Thoracic aorta (tissue), 2 donors: ENCODE measurements at places on chromosomes 2 and 18. TPM values are rescaled to one million over a fixed set of nuclear protein-coding genes. Genes with fewer than 3 reads are reported as not detected.

DNA sequence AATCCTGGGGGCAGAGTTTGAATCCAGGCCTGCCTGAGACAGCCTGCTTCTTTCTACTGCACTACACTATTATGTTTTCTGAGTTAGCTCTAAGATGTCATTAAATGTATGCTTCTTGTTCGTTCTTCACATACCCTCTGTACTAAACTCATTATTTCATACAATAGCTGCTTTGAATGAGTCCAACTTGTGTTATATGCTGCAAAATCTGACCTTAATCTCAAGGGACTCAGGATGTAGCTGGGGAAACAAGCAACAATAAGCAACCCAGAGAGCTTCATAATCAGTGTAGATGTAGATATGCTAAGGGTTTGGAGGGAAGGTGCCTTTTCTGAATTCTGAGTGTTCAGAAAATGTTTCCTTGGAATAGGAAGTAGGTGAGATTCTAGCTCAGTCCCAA, 14.4 kb downstream of the FMNL2 start:
- no peak for DNase-seq

DNA sequence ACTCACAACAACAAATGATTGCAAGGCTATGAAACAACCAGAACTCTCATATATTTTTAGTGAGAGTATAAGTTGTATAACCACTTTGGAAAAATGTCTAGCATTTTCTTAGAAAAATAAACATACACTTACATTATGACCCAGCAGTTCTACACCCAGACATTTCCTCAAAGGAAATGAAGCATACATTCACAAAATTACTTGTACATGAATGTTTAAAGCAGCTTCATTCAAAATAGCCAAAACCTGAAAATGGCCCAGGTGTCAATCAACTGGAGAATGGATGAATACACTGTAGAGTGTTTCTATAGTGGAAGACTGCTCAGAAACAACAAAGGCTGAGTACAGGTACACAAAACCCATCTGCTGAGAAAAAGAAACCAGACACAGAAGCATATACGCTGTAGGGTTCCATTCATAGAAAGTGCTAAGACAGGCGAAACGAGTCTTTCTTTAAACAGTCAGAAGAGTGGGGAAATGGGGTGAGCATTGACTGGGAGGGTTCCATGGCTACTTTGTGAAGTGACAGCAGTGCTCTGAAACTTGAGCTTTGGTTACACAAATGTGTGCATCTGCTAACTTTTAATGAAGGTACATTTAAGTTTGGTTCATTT, 799.0 kb downstream of the DCDC2C start:
- no peak for DNase-seq

DNA sequence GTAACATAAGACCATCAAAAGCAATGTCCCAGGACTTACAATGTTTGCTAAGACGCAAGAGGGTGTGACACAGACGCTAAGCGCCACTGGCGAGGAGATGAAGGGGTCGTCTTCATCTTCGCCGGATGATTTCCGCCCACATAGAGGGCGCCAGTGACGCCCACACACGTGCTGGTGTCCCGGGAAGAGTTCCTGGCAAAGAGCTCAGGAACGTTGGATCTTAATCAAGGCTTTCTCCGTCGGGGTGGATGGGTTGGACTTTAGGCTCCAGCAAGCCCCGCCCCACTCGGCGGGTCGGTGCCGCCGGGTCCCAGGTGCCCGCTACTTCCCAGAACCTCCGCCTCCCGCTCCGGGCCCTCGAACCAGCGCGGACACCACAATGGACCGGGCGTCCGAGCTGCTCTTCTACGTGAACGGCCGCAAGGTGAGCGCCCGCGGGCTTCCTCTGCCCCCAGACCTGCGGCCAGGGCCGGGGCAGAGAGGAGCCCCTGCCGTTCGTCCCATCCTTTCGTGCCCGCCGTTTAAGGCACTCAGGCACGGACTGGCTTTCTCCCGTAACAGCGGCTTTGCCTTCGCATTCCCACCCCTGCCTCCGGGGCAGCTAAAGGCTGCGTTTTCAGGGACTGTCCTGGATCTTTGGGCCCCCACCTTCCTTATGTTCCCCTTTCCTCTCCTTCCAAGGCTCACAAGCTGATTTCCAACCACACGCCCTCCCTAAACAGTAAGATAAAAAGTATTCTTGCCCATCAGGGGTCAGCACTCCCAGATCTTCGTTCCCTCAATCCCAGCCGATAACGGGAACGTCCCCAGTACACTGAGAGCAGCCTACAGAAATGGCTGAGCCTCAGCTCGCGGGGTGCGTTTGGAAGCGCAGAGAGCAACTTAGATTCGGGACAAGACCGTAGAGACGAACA, at the start of gene AOX1:
Gene AOX1, plus strand, starts transcription at position 285 of the 914 bp plus-strand sequence. Its CDS starts 95 bp downstream, at position 380.
- no peak for DNase-seq

SCN7A gene
- total RNA-seq = 9.0 TPM

DNA sequence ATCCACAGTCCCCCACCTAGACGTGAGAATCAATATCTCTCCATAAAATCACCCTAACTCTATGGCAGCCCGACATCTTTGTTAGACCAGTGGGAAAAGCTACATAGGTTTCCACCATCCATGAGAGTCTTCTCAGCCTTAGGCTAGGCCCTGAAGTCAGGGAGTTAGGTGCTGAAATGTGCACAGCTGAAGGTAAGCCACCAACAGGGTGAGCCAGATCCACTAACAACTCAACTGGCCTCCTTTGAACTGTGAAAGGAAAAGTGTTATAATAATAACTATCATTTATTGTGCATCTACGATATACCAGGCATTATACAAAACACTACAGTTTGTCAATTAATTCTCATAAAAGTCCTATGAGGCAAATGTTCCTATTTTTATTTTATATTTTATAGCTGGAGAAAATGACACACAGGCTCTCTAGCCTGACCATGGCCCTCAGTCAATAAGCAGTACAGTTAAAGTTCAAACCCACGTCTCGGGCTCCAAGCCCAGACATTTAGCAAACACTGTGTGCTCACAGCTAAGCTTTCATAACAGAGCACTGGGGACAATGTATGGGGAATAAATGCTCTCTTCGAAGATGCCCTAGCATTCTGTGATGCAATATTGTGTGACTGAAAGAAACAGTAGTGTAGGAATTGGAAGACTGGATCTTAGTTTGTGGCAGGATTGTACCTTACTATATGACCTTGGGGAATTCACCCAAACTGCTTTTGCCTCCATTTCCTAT, 11.2 kb upstream of the CYP27C1 start:
- DNase-seq = no peak

UNC80 gene
- not detected for total RNA-seq
